ENCODE measurements at places on chromosomes 2 and 18.

- no peak for DNase-seq
Observed at GRCh38 chr2:68342470-68342869, 22.6 kb upstream of the PLEK start.

GRCh38 chr2:221455214-221455613 lies 116.9 kb downstream of the EPHA4 start:
- no peak for DNase-seq

GRCh38 chr18:47868744-47869143 lies 61.7 kb downstream of the SMAD2 start:
- DNase-seq = no peak

DNA sequence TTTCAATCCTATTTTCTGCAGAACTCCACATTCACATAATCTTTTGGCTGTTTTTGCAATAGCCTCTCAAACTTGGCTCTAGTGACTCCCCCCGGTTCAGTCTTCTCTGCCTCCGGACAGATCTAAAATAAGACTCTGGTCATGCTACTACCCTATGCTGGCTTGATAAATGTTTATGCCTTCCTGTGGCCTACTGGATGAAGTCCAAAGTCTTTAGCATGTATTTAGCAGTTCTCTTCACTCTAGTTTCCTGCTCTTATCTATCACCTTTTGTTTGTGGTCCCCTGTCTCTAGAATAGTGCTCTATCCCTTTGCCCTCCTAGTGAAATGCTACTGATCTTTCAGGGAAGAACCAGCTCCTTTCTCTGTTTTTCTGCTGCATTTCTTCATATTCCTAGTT lies 14.4 kb downstream of the ADCYAP1 start:
- no peak for DNase-seq

DNA sequence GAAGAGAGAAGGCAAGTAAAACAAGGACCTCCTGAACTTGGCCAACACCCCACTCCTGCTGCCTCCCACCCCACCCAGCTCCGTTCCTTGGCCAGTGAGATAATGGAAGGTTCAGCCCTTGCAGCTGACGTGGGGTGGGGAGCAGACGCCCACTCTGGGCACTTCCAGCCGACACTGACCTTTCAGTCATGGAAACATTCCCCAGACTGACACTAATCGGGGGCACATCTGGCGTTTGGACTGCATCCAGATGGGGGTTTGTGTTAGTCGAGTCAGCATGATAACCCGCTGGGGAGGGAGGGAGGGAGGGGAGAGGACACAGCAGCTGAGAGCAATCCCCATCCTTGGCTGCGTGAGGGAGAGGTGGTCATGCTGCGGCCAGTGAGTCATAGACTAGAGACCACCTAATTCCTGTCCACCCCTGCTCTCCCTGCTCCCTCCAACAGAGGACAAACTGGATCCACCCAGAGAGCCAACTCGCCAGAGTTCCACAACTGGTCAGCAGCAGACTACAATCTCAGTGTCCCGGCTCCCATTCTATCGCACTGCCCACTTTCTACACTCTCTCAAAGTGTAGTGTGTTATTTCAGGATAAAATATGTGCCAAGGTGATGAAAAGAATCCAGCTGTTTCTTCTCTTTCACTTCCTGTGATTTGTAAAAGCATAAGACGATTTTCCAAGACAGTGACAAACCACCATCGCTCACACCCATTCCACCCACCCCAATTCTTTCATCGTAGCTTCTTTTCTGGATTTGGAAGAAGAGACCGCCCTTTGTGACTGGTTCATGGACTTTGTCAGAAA lies 115.4 kb upstream of the PKDCC start:
- no peak for DNase-seq

DNA sequence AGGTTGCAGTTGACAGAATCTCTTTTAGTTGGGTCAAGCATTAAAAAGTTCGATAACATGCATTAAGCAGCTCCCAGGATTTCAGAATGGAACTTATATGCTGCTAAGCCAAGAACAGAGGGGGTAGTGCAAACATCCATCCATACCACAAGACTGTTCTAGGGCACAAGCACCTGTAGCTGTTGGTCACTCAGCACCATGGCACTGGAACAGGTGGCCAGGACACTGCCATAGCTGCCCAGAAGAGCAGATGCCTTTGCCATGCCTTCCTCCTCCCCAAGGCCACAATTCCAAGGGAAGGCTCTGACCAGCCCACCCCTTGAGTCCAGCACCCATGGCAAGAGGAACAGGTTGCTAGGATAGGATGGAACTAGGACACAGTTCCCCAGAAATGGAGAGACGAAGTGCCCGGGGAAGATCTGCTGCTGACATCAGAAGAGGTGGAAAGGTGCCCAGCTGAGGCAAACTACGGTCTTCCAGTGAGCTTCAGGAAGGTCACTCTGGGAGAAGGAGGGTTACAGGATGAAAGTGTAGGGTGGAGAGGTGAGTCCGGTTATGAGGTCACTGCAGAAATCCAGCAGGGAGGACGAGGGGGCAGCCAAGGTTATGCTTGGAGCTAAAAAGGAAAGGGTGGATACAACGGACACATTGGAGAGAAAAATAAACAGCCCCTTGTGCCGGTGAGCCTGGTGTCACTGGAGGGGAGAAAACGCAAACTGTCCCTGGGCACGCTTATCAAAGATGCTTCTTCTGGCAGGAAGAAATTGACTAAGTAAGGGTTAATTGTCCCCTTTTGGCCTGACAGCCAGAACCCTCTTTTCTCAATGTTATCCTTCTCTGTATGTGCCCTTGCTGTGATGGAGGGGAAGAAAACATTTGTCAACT lies 41.9 kb downstream of the C1QL2 start:
- DNase-seq = no peak

DNA sequence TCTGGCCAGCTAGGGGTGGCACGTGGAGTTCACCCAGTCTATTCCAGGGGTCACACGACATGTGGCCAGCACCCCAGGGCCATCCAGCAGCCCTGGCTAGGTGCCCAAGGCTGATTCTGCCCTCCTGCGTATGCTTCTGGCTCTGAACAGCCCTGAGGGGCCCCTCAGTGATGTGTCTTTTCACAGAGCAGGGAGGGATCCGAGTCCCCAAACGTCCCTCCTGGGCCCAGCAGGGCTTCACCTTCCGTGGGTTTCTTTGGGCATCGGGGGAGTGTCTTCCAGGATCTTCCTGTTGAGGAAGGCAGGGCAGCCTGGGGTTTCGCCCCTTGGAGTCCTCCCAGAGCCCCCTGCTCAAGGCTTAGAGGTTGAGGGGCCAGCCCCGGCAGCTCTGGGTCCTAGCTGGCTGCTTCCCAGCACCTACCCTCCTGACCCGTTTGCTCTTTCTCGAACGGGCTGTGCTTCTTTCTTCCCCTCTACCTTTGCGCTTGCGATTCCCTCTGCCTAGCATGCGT lies 165.9 kb downstream of the DYSF start:
- DNase-seq = no peak

GRCh38 chr2:181934694-181935093 lies 43.2 kb downstream of the ITPRID2 start:
- no peak for DNase-seq

GRCh38 chr2:46257476-46257875 lies 39.7 kb upstream of the EPAS1 start:
- DNase-seq = no peak

- no peak for DNase-seq
Observed at GRCh38 chr2:14944562-14945346, 312.2 kb downstream of the LRATD1 start.
